ENCODE measurements at places on chromosomes 1 and 21. TPM values are rescaled to one million over a fixed set of nuclear protein-coding genes. Genes with fewer than 3 reads are reported as not detected.

FOXD3 gene
- total RNA-seq, result not detected

AMY1C gene
- not detected for total RNA-seq

PDPN gene
- 1.3 TPM for total RNA-seq

TTLL7 gene
- 5.8 TPM for total RNA-seq

S100A16 gene
- total RNA-seq, result 391 TPM

ALX3 gene
- not detected for total RNA-seq

OR2T12 gene
- not detected for total RNA-seq

USF1 gene
- total RNA-seq, result 38.2 TPM

CCDC30 gene
- total RNA-seq, result 0.34 TPM

APOBEC4 gene
- not detected for total RNA-seq

SSX2IP gene
- total RNA-seq, result 7.1 TPM

OR2L13 gene
- not detected for total RNA-seq

DNAJC16 gene
- total RNA-seq, result 7.2 TPM

STIL gene
- total RNA-seq, result 16.0 TPM

PCNT gene
- 18.7 TPM for total RNA-seq

MATN1 gene
- not detected for total RNA-seq

NBPF20 gene
- total RNA-seq, result 0.74 TPM

FMN2 gene
- total RNA-seq, result 0.17 TPM

OPTC gene
- total RNA-seq, result not detected

ITGB2 gene
- 0.34 TPM for total RNA-seq

GBP4 gene
- not detected for total RNA-seq

PPP2R5A gene
- 17.1 TPM for total RNA-seq

CROCC gene
- 12.0 TPM for total RNA-seq

EFCAB14 gene
- total RNA-seq, result 30.3 TPM

SLFNL1 gene
- under 0.01 TPM for total RNA-seq

RNU1-3 gene
- total RNA-seq, result under 0.01 TPM

AIRE gene
- total RNA-seq, result not detected

C1QC gene
- not detected for total RNA-seq

CRYBG2 gene
- total RNA-seq, result 1.3 TPM

PTGFR gene
- total RNA-seq, result 7.0 TPM

MIA3 gene
- 22.4 TPM for total RNA-seq

LAD1 gene
- not detected for total RNA-seq

C1orf115 gene
- total RNA-seq, result 2.2 TPM

KLF17 gene
- total RNA-seq, result under 0.01 TPM

FAM167B gene
- total RNA-seq, result 0.30 TPM

TMEM61 gene
- total RNA-seq, result not detected

DMBX1 gene
- not detected for total RNA-seq

RIPK4 gene
- under 0.01 TPM for total RNA-seq

LRRC71 gene
- total RNA-seq, result 0.15 TPM

SPRR5 gene
- not detected for total RNA-seq

TMCO1 gene
- 55.0 TPM for total RNA-seq

All from bronchus fibroblast of lung (primary cell).